ENCODE measurements at places on chromosomes 7 and 10.

GRCh38 chr10:103181244-103181643 lies 11.8 kb downstream of the NT5C2 start:
- DNase-seq = no peak

GRCh38 chr10:5325076-5325475 lies 39.7 kb upstream of the UCN3 start:
- no peak for DNase-seq

DNA sequence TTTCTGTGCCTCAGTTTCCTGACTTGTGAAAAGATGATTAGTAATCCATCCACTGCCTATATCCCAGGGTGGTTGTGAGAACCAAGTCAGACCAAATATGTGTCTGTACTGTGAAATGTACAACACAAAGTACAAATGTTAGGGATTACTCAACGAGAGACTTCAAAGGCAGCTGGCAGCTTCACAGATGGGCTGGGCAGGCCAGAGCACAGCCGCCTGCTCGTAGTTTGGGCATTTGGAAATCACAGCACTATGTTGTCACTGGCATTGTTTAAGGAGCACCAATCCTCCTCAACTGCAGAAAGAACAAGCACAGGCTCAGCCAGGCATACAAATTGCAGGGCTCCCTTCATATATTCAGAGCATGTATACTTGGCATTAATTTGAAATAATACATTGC lies 64.5 kb upstream of the C10orf90 start:
- no peak for DNase-seq

DNA sequence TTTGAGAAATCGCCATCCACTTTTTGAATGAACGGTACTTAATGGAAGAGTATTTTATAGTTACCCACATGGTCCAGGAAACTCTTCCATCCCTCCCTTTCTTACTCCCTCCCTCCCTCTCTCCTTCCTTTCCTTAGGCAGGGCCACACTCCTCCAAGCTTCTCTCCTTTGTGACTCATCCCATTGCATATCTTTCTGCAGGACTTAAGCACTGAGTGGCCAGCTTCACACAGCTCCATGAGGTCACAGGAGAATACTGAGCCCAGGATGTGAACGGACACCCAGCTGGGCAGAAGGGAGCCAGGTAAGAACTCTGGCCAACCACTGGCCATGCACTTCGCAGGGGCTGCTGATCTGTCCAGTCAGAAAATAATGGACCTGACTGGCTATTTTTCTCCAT lies 189.7 kb upstream of the ADCY1 start:
- no peak for DNase-seq

- no peak for DNase-seq
Observed at GRCh38 chr10:7488418-7488829, 77.6 kb upstream of the SFMBT2 start.

DNA sequence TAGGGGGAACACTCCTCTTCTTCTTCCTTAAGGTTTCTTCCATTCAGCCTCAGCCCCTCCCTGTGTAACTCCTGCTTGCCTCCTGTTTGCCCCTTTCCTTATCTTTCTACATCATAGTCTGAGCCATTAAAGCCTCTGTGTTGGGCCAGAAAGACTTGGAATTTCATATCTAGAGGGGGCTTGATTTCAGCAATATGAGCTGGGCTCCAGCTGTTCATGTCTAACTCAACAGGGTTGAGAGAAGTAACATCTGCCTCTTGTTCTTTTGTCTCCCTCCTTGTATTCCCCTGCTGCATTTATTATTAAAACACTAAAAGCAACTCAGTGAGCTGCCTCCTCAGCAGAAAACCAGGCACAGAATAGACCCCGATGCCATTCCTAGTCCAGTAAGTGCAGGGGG lies 17.6 kb downstream of the SEC24C start:
- DNase-seq = no peak

DNA sequence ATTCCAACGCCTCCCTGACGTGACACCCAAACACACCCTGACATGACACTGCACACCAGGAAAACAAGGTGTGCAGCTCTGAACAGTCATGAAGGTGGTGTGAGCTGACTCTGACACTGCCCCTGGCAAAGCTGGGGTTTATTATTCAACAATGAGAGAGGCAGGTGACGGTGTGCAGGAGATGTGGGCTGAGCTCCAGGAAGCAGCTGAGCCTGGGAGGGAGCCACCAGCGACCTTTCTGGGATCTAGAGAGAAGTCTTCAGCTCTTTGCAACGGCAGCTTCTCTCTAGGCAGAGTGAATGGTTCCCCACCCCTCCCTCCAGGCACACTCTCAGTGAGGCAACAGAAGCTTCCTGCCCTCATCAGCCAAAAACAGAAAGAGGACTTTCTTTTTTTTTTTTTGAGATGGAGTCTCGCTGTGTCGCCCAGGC lies 65.6 kb downstream of the SH3PXD2A start:
- no peak for DNase-seq

GRCh38 chr7:13988731-13989125 lies 738 bp downstream of the ETV1 start:
- DNase-seq = peak; percentile 81

DNA sequence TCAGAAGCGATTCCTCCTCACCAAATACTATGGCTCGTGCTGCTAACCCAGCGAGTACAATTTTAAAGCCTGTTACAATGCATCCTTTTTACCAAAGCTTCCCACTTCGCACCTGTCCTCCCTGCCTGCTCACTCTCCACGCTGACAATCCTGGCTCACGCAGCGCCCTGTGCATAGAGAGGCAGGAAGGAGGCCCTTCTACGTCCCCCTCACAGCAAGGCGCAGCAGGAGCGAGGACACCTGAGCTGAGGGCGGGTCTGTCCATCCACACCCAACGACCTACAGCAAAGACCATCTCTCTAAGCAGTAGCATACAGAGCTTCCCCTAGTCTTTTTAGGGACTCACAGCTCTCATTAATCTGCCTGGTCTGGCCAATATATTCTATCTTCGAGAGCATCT lies 46.0 kb downstream of the MKI67 start:
- DNase-seq = peak; percentile 41

DNA sequence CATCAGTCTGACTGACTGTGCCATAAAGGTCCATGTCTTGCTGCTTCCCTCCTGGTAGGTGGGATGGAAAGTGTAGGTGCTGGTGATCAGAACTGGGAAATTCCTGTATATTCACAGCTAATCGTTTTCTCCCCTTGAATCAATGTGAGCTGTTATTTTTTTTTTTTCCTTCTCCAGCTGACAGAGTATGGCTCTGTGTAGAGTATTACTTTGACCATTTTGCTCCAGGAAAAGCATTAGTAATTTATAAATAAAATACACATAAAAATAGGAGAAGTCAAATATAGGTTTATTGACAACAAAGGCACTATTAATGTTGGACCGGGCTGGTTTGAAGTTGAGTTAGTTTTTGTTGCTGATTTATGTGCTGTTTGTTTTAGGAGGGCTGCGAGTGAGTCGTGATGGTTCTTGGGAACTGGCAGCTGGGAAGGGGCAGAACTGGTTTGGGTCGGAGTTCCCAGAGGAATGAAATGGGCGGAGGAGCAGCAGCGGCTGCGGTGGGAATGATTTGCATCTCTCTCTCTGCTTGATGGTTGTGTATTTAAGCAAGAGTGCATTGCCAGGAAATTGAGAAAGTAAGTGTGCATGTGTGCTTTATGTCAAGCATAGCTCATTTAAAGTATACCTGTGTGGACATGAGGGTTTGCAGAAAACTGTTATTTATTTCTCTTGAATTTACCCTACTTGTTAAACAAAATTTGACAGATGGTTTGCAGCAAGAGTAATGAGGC lies 80.9 kb downstream of the LRMDA start:
- DNase-seq = peak; percentile 72

GRCh38 chr7:158094046-158094445 lies 493.6 kb downstream of the PTPRN2 start:
- peak; percentile 31 for DNase-seq

DNA sequence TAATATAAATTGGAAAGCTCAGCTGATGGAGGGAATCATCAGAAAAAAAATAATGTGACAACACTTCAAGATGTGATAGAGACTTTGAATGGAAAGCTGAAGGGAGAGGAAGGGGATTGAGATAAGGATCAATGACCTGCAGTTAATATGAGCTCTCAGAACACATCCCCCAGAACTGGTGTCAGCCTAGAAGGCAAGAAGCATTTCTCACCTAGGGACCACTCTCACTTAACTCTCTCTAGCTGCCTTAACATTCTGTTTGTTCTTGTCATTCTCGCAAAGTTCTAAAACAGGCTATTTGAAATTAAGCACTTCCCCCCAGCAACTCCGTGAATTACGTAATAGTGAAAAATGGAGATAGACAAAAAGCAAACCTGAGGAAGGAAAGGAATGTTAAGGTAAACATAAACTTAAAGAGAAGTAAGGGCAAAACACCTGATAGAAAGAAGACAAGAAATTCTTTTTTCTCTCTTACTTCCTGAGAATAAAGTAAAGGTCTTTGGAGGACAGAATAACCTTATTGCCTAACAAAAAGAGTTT lies 1.2 kb upstream of the MPP7 start:
- DNase-seq = no peak

DNA sequence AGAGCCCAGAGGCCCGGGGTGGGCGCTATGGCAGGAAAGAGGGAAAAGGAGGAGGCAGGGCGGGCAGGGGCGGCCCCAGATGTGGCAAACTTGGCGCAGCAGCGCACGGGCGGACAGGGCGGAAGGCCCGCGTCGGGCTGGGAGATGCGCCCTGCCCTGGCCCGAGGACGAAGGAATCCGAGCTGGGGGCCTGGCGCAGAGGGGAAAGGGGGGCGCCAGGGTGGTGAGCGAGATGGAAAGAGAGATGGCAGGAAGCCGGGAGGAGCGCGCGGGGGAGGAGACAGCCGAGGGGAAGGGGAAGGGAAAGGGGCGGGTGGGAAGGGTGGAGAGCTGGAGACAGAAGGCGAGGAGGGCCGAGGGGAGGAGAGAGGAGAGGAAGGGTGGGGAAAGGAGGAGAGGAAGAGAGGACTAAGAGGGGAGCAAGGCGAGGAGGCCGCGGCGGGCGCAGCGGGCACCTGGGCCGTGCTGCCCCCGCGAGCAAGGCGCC lies at the start of gene MARVELD1:
Gene MARVELD1 (plus strand): TSS at position 392 of the 487 bp plus-strand sequence. CDS start 147 bp downstream, outside the sequence.
- DNase-seq = peak; percentile 91

GRCh38 chr7:29300026-29300480 lies 105.5 kb downstream of the CHN2 start:
- DNase-seq = peak; percentile 63

DNA sequence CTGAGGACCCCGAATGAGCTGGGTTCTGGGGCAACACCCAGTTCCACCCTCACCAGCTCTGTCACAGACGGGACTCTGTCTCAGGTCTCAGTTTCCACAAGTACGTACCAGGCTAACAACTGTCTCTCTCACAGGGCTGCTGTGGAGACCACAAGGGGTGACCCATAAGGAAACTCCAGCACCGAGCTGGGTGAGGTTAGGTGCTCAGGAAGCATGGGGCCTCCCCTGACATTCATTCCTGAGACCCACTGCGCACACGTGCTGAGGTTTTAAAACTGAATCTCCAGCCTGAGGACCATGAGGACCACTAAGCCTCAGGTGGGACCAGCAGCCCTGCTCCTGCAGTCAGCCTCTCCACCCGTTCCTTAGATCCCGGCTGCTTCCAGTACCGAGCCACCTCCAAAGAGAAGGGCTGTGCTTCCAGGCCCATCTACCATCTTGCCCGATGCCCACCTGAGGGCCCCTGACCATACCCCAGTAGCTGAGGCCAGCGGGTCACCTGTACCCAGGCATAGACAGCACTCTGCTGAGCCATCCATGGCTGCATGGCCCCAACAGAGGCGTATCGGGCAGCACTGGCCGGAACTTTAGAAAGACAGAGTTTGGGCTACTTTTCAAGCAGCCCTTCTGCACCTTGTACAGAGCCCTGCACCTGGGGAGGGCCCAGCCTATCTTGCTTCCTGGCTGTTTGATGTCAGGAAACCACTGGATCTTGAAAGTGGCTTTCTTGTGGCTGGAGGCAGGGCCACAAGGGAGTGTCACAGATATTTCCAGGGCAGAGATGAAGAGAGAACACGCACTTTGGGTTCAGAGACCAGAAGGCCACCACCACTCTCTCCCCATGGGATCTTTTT lies 18.7 kb downstream of the HSPA12A start:
- no peak for DNase-seq

DNA sequence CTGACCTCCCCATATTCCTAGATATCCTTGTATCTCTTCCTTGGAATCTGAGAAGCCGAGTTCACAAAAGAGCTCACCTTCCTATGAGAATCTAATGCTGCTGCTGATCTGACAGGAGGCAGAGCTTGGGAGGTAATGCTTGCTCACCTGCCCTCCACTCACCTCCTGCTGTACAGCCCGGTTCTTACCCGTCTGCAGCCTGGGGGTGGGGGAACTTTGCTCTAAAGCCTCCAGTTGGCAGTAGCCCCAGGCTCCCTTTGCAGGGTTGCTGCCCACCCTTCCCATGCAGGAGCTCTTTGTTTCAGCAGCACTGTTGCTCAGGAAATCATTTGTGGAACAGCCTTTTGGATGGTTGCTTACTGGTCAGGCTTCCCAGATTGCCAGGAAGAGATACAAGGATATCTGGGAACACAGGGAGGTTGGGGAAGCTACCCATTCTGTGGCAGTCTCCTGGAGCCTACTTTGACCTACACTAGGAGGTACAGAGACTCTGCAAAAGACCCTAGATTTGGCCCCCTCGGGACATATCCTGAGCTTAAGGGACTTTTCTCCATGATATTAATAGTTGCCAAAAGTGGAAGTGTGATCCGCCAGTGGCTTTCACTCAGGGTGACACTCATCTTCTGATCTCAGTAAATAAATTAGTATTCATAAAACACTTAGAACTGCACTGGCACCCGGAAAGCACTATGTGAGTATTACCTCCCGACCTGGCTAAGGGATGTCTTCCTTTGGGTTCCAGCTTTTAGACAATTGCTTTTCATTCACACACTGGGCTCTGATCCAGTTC lies 363.7 kb upstream of the PODXL start:
- DNase-seq = peak; percentile 51

- no peak for DNase-seq
Observed at GRCh38 chr7:552868-553635, 33.4 kb upstream of the PDGFA start.

DNA sequence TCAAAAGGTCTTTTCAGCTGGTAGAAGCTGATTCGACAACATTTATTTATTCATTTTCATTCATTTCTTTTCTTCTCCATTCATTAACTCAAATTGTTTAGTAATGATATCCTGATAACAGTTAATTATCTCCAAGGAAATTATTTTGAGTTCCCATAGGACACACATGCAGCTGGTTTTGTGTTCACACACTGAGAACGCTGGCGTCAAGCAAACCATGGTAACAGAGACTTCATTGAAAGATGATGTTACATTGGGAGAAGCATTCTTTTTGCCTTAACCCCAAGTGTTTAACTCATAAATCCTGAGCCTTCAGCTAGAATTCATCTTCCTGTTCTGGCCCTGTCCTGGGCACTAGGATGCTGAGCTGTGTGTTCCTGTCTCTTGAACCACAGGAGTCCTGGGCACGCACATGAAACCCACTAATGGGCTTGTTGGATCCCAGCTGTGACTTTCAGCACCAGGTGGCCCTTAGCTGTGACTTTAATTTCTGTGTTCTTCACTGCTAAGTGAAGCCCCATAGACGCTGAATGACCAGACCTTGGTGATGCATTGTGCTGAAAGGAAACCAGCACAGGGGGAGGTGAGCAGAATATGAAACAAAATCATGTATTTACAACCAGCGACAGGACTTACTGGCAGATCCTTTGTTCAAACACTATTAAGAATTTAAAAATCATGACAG lies 121.5 kb upstream of the PRSS58 start:
- DNase-seq = no peak

All from endodermal cell (in vitro differentiated cells).